ENCODE measurements at places on chromosomes 7 and 10.

- no peak for DNase-seq
Observed at GRCh38 chr7:157627033-157627432, 290.2 kb downstream of the DNAJB6 start.

GRCh38 chr7:17402628-17403278, 104.3 kb downstream of the AHR start:
- DNase-seq: no peak

DNA sequence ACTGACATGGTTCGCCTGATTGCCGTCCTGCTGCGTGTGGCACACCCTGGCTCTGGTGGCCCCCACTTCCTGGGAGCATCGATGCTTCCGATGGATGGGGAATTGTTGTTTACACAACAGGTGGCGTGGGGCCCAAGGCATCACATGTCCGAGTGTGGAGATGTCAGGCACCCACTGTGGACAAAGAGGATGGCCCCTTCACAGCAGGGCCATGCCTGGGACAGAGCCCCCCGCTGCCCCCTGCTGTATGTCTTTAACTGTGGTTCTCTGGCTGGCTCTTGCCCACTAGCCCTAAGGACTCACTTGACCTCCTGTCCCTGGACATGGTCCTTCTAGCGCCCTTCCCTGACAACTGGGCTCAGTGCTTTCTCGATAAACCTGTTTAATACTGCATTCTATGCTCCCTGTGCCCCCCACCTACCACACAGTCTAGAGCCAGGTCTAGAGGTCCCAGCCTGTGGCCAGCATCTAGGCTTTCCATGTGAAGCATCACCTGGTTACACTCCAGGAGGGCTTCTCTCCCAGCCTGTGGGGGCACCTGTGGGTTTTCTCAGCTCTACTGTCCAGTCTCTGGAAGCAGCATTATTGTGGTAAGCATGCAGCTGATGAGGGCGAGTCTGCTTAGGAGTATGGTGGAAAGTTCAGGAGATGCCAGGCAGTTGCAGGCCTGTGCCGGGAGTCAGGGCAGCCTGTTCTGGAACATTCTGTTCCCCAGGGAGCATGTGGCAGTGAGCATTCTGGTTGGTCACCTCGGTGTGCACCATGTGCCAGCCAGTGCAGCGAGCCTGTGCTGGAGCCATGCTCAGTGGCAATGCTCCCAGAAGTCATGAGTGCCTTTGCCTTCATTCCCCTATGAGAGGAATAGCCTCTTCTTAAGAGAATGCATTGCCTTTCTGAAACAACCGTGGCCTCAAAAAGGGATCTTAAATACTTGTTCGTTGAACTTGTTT, 10.4 kb downstream of the ADCY1 start:
- no peak for DNase-seq

DNA sequence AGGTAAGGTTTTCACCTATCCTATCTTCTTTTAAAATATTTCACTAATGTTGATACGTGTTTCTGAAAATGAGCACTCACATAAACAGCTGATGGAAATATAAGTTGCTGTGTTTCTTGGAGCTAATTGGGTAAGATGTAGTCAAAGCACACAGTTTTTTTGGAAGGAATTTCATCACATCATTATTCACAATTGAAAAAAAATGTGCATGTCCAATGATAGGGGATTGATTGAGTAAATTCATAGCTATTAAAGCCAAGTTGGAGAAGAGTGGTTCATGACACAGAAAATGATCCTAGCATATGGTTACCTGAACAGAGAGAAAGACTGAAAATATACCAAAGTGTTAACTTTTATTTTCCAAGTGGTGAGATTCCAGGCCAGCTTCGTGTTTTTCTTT, 29.6 kb downstream of the GLI3 start:
- DNase-seq: no peak

GRCh38 chr7:142438923-142439515, 181.2 kb upstream of the PRSS58 start:
- no peak for DNase-seq

GRCh38 chr10:31004611-31005193, 27.0 kb downstream of the ZNF438 start:
- DNase-seq: no peak

- DNase-seq: no peak
Observed at GRCh38 chr10:97103316-97104080, 82.3 kb downstream of the SLIT1 start.

Data from hindlimb muscle (tissue), 1 donor.